ENCODE measurements at places on chromosomes 5 and 9.

GRCh38 chr5:172160506-172160905 lies 27.5 kb downstream of the STK10 start:
- DNase-seq = no peak

GRCh38 chr5:170070556-170071412 lies 34.9 kb upstream of the FOXI1 start:
- DNase-seq = no peak

GRCh38 chr9:70303268-70303667 lies 44.5 kb downstream of the SMC5 start:
- no peak for DNase-seq

DNA sequence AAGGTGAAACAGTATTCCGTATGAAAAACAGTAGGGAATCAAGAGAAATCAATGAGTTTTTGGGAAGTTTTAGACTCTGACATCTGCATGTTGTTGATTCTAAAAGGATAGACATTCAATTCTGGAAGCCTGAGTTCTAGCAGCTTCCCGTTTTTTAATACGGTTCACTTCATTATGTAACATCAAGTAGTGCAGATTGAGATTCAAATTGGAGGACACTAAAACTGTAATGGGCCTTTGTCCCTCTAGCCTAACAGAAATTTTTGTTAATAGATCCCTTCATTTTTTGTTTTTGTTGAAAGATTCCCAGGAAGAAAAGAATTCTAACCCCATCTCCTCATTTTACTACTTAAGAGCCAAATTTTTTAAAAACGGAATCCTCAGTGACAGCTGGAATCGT lies 384.6 kb downstream of the SH3GL2 start:
- DNase-seq = no peak

DNA sequence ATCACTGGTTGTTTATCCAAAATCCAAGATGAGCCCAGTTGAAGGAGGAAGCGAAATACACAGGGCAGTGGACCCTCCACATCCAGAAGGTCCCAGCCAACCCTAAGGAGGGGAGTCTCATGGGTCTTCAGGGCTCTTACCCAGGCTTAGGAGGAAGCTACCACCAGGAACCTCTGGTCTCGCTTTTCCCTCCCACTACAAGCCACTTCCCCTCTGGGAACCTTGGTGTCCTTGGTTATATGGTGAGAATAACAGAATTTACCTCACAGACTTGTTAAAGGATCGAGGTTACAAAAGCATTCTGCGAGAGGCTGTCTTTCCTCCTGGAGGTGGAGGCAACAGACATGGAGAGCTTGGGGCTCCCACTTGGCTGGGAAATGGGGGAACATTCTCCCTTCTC lies 3.4 kb downstream of the HIGD2A start:
- DNase-seq = no peak

DNA sequence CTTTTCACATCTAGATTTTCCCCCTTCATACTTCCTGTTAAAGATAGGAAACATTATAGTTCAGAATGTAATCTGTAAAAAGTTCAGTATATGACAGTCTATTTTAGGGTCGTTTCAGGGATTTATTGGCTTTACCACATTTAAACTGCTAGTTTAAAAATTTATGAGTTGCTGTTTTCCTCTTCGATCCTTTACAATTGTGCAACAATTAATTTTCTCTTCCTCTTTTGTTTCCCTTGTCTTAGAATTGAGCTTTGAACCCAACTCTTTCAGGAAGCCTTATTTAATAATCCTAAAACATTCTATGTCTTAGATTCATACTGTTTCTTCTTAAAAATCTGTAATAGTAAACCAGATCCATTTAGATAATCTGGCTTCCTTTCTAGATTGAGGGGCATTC lies 16.4 kb downstream of the ZSWIM6 start:
- no peak for DNase-seq

DNA sequence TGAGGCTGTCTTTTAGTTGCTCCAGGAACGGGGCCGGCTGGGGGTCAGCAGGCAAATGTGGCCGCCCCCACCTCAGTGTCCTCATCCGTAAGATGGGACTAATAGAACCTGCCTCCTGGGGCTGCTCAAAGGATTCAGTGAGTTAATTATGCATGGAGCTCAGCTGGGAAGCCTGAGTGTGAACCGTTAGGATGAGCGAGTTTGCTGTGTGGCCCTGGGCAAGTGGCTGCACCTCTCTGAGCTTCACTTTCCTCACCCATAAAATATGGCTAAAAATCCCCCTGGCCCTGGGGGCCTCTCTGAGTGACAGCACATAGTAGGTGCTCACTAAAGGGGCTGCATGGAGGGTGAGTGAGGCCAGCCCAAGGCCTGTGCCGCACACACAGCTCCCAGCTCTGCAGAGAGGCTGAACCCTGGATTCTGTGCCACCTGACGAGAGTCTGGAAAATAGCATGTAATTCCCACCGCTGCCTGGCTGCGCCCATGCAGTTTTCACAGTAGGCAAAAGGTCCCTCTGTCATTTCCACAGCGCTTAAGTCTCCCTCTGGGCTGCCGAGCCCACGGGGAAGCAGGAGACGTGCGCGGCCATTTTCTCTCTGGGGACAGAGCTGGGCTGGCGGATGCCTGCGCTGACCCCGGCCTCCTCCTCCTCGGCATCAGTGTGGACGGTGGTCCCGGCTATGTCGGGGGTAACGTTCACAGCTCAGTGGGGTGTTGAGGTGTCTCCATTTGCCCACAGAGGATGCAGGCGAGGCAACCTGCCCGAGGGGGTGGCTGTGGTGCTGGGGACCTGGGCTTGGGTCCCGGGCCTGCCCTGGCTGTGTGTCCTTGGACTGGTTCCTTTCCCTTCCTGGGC lies 18.2 kb downstream of the ASS1 start:
- DNase-seq = no peak

DNA sequence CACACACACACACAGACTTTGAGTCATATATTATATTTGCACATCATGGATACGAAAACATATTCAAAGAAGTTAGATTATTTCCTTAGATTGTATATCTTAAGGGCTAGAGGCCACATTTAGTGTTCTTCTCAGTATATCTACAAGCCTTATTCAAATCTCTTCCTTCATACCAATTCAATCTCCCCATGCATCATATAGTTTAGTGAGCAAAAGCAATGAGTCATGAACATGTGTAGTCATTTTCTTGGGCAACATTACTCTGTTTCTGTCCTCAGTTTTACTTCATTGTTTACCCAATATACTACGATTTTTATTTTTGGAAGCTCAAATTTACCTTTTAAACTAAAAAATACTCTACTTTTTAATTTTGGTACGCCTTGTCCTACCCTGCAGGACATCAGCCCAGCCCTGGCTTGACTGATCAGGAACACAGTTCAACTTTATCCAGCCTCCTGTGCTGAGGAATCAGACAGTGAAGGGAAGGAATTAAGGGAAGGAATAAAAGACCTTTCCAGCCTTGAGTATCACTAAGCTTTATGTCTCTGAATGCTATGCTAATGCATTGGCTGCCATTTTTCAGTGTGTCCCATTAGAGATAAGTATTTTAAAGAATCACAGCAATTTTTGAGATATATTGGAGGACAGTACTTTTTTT lies 101.7 kb upstream of the FST start:
- no peak for DNase-seq

DNA sequence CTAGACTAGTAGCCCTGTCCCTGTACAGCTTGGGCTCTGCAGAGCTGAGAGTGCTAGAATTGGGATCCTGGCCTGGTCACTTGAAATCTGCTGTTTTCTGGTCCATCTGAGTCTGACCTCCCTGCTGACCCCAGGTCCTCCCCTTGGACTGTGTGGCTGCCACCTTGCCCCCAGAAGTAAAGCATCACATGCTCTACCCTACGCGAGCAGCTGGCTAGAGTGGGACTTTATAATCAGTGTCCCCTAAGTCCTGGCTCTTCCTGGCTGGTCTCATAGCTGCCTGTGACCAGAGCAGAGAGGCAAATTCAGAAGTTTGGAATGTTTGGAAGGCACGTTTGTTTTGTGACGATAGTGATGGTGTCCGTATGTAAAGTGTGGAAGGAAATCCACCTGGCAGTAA lies 81.0 kb downstream of the ARHGEF28 start:
- DNase-seq = no peak

Data from DMS153 (cell line).